ENCODE measurements at places on chromosomes 12 and 14.

DNA sequence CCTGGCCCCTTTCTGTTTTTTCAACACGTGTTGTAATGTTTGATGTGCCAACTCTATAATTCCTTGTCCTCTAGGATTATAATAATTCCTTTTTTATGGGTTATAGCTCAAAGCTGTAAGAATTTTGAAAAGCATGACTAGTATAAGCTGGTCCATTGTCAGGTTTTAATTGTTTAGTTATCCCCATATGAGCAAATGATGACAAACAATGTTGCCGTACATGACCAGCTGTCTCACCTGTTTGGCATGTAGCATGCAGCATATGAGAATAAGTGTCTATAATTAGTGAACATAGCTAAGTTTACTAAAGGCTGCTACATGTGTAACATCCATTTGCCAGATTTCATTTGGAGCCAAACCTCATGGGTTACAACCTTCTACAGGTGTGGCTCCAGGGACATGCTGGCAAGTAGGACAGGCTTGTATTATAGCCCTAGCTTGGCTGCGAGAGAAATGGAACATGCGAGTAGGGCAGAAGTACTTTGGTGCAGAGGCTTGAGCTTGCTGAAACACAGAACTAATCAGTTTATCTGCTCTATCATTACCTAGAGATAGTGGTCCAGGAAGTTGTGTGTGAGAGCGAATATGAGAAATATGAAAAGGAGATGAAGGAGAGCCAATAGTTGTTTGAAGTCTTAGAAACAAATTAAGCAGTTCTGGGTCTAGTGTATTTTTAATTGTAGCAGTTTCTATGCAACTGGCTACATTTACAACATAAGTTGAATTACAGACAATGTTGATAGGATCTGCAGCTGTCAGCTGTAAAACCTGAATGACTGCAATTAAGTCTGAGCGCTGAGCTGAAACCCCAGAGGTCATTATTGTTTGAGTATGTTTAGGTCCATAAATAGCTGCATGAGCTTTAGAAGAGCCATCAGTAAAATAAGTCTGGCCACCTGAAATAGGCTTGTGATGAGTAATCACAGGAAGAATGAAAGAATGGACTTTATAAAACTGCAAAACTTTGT, 22.6 kb upstream of the MAPKAPK5 start:
- no peak for DNase-seq

GRCh38 chr12:6703631-6704030, 3.0 kb upstream of the PIANP start:
- DNase-seq: no peak

DNA sequence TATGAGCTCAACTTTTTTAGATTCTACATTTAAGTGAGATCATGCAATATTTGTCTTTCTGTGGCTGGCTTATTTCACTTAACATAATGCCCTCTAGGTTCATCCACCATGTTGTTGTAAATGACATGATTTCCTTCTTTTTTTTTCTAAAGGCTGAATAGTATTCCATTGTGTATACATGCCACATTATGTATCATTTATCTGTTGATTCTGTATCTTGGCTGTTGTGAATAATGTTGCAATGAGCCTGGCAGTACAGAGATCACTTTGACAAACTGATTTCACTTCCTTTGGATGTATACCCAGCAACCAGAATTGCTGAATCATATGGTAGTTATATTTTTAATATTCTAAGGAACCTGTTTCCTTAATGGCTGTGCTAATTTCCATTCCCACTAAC, 19.1 kb downstream of the FBXW8 start:
- no peak for DNase-seq

DNA sequence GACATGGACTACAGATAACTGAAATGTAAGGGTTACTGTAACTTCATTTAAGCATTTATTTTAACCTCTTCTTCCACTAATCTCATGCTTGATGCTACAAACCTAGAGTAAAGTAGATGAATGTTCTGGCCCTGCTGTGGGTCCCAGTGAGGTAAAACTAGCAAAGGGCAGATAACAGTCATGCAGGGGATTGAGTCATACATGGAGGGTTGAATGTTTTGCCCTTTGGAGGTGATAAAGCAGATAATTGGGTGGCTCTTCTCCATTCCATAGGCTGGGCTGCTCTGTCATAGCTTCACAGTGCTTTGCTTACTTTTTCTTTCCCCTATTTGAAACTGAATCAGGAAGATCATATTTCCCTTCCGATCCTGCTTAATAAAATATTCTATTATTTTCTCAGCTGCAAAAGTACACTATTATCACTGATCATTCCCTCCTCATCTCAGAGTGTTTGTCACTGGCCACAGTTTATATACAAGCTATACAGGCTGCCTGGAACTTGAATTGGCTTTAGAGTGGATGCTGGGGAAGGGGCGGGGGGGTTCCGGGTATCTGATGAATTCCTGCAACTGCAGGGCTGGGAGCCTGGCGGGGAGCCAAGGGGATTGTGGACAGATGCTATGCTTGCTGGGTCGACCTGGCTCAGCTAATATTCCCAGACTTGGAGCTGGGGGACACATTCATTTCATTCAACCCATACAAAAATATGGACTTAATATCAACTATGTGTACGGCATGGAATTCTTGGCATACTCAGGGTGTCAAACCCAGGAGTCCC, 235.1 kb downstream of the NRXN3 start:
- no peak for DNase-seq

- peak; percentile 62 for DNase-seq
These were observed 5.1 kb downstream of the C12orf56 start for GRCh38 chr12:64385468-64385867.

DNA sequence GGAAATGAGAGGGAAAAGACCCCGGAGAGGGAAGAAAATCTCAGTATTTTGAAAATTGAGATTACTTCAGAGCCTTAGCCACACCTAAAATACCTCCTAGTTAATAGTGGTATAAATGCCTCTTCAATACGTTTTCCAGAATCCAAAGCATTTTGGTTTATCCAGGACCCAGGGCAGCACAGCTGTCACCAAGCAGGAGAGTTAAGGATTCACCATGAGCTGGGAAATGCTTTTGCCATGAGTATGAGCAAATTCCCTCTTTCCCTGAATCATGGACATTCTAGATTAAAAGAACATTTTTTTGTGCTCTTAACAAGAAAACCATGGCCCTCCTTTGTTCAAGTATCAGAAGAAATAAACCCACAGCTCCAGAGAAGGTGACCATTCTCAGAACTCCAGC, 21.8 kb upstream of the RTRAF start:
- DNase-seq: no peak

DNA sequence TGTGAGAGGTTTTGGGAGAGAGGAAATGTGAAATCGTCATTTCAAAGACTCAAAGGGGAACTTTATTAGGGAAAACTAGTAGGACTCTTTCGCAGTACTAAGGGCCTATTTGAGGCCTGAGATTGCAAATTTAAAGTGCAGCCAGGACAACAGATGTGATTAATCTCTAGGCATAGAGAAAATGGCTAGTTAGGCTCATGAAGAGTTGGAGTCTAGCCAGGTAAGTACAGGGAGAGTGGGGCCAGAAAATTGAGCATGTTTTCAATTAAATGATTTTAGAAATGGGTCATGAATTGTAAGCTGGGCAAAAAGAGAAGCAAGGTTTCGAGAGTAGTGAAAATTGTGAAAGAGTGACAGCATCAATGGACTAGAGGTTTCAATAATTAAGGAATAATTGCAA, 91.9 kb upstream of the LMNTD1 start:
- peak; percentile 64 for DNase-seq

GRCh38 chr12:20476551-20476950, 108.2 kb downstream of the PDE3A start:
- DNase-seq: no peak

DNA sequence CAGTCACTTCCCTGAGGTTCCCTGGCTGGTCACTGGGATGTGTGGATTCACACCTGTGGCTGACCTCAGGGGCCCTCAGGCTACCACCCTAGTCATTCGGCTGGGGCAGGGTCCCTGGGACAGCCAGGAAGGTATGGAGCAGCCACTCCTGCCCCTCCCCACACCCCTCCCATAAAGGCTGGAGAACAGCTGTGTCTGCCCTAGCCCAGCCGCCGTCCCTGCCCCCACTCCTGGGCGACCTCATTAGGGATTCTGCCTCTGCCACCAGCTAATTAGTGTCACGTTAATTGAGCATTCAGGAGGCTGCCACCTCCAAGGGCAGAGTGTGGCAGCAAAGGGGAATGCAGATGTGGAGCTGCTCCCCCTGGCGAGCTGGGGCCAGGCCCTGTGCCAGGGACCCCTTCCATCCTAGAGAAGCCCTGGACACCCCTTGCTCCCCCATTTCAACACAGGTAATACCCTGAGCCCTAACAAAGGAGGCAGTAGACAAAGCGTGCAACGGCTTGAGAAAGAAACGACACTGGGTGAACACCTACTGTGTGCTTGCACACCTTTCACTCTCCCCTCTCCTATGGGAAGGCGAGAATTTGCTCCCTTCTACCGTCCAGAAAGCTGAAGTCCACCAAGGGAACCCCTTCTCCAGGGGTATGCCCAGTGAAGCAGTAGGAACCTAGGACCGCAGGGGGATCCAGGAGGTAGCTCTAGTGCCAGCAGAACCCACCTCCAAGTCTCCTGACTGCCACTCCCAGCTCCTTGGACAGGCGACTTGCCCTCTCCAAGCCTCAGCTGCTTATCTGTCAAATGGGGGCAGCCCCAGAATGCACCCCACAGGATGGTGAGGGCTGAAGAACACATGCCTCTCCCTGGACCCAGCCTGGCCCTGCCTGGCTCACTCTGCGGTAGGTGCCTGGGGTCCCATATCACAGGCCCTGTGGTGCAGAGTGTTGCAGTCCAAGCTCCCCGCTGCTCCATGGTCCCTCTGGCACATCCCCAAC, 45.1 kb downstream of the FAM222A start:
- no peak for DNase-seq

GRCh38 chr12:70068743-70069142, 174.5 kb upstream of the CNOT2 start:
- DNase-seq: no peak

GRCh38 chr12:79020106-79020505, 155.5 kb downstream of the SYT1 start:
- DNase-seq: peak; percentile 10

DNA sequence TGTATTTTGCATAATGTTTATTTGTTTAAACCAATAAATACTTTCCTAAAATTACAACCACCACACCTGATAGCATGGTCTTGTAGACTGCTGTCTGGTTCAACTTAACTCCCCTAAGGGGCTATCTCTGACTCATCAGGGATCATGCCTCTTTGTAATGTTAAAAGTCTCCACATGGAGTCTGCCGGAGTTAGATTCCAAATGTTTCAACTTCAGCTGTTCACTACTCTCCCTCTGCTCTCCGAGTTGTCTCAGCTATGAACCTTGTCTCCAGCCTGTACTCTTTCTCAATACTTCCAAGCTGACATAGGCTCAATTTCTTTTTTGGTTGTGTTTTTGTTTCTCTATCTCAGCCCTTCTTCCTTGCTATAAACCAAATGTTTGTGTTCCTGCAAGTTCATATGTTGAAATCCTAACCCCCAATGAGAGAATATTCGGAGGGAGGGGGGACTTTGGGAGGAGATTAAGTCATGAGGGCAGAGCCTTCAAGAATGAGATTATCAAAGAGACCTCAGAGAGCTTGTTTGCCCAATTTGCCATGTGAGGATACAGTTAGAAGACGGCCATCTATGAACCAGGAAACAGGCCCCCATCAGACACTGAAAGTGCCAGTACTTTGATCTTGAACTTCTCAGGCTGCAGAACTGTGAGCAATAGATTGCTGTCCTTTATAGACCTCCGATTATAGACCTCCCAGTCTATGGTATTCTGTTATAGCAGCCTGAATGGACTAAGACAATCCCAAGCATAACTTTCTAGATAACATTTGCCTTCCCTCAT, 858.2 kb downstream of the VRK1 start:
- DNase-seq: no peak

DNA sequence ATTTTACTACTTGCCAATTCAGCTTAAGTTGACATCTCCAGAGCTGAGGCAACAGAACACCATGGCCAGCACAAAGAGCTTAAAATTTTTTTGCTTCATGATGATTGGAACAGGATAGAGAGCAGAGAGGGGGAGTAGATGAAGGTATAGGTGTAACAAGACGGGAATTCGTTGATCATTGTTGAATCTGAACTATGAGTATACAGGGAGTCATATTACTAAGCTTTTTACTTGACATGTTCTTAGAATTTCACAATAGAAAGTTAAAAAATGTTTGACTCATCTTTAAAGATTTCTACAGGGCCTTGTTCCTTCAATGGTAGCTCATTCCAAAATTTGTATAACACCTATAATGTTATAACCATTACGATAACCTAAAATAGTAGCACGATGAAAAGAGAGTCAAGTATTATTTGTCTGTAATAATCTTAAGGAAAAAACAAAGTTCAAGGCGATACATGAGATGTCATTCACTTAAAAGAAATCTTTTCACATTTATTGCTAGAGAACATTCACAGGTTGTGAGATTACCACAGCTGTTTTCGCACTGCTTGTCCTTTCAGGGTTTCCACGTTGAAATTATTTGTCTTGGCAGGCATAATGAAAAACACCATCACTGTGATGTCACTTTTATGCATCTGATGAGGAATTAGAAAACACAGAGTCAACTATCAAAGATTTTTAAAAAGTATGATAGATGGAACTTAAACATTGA, 33.9 kb downstream of the SPX start:
- peak; percentile 49 for DNase-seq

- DNase-seq: no peak
These were observed at the start of gene IL25 for GRCh38 chr14:23372509-23372908. Gene IL25, plus strand, starts transcription at chr14:23372809.

- peak; percentile 30 for DNase-seq
These were observed 9.2 kb upstream of the GOLGA3 start for GRCh38 chr12:132837693-132838409.

DNA sequence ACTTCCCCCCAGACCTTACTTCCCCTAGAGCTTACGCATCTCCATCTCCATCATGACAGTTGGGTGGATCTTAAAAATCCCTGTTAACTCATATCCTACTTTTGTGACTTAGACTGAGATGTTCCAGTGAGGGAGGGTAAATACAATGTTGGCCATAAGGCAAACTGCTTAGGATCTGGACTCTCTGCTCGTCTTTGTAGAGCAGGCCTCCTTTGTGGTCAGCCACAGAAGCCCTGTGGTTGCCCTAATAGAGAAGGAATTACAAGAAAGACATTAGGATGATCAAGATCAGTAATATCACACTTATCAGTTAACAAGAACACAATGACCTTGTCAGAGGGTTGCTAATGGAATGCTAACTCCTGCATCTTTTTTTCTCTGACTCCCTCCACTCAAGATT, 52.0 kb downstream of the TMEM132C start:
- DNase-seq: no peak

Data from fibroblast of the aortic adventitia (primary cell).